ENCODE measurements at places on chromosomes 7 and 10. TPM values are rescaled to one million over a fixed set of nuclear protein-coding genes. Genes with fewer than 3 reads are reported as not detected.
A peak's percentile ranks its signal among the peaks of the same experiment; 100 is the strongest.

The GHRHR gene
- not detected for total RNA-seq

The C10orf53 gene
- not detected for total RNA-seq

DNA sequence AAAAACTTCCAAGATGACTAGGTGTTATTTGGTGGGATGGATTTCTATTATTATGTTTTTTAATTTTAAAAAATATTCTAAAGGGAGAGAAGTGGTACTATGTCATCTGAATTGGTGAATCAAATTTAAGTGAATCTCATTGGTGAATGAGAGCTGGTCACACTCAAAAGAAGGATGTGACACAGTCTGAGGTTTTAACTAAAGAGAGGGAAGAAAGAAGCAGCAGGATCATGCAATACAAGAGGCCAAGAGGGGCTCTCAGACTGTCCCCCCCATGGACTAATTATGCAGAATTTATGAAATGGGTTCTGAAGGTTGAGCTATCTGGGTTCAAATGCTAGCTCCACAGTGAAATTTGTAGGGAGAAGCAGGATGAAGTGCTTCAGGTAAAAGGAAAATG lies 16.2 kb downstream of the MACC1 start:
- peaks cover 6% of the 10 kb centered on the region for H3K36me3 ChIP-seq
- H3K27ac ChIP-seq, result no peak overlapping the region
- H3K4me1 ChIP-seq, result peaks cover 25% of the 10 kb centered on the region
- no peaks in the 10 kb centered on the region for H3K27me3 ChIP-seq
- H3K4me3 ChIP-seq, result no peak overlapping the region

DNA sequence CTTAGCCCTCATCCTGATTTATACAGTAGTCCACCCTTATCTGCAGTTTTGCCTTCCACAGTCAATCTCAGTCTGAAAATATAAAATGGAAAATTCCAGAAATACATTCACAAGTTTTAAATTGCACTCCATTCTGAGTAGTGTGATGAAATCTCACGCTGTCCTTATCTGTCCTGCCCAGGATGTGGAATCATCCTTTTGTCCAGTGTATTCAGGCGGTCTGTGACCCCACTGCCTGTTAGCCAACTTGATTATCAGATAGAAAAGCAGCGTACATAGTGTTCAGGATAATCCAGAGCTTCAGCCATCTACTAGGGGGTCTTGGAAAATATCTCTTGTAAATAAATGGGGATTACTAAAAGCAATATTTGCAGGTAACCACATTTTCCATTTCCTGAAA lies 146.3 kb downstream of the MALRD1 start:
- H3K4me1 ChIP-seq, result no peaks in the 10 kb centered on the region
- DNase-seq, result no peak
- H3K27ac ChIP-seq, result no peak overlapping the region
- H3K4me3 ChIP-seq, result no peak overlapping the region

The PBLD gene
- total RNA-seq, result 11.1 TPM

GRCh38 chr7:99109108-99110051 lies 34.5 kb downstream of the SMURF1 start:
- H3K36me3 ChIP-seq, result peaks cover 17% of the 10 kb centered on the region
- H3K27me3 ChIP-seq, result no peaks in the 10 kb centered on the region
- no peak overlapping the region for H3K27ac ChIP-seq
- DNase-seq, result no peak
- H3K4me1 ChIP-seq, result peaks cover 46% of the 10 kb centered on the region

GRCh38 chr10:98790817-98791216 lies 344.1 kb upstream of the HPS1 start:
- no peak overlapping the region for H3K27ac ChIP-seq
- H3K36me3 ChIP-seq, result no peaks in the 10 kb centered on the region
- DNase-seq, result no peak

The SLC35G1 gene
- 7.3 TPM for total RNA-seq

DNA sequence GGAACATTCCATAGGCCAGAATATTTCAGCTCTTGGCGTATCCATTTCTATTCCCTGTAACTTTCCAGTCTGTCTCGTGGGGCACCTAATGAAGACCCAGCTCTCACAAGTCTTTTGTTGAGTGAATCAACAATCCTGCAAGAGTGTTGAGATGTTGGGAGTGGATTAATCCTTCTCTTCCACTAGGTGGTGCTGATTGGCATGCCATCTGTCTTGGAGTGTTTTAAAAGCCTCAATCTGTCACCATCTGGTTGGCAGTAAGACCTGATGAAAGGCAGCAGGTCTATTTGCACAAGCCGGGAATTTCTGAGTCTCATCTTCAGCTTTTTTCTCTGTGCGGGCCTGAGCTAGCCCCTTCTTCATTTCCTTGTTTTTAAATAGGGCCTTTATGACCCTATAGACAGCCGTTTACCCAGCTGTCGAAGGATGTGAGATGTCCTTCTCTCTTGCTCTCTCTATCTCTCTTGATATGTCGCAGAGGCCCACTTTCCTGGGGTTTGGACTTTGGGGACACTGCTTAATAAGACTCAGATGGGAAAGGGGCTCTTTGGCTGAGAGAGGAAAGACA lies 180.5 kb downstream of the ZNF365 start:
- DNase-seq, result no peak
- peak overlapping the region; percentile 6 for H3K27ac ChIP-seq
- H3K4me3 ChIP-seq, result no peak overlapping the region
- no peaks in the 10 kb centered on the region for H3K36me3 ChIP-seq
- peaks cover 26% of the 10 kb centered on the region for H3K27me3 ChIP-seq

DNA sequence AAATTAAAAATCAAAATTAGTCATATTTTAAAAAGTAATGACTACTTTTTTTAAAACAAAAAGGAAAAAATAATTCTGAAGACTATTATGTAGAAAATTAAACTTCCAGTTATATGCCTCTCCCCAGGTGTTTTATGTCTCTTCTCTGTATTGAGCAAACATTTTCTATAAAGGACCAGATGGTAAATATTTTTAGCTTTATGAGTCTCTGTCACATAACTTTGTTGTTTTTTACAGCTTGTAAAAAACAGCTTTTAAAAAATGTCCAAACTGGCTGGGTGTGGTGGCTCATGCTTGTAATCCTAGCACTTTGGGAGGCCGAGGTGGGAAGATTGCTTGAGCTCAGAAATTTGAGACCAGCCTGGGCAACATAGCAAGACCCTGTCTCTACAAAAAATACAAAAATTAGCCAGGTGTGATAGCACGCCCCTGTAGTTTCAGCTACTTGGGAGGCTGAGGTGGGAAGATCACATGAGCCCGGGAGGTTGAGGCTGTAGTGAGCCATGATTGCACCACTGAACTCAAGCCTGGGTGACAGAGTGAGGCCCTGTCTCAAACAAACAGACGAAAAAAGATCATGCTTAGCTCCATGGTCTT lies 23.5 kb downstream of the GARS1 start:
- DNase-seq, result no peak
- no peaks in the 10 kb centered on the region for H3K4me1 ChIP-seq
- H3K27ac ChIP-seq, result no peak overlapping the region
- peaks cover 37% of the 10 kb centered on the region for H3K36me3 ChIP-seq
- no peak overlapping the region for H3K4me3 ChIP-seq

The CPVL gene
- total RNA-seq, result 22.1 TPM

GRCh38 chr10:22927661-22928403 lies at the start of gene ARMC3:
Gene ARMC3 (plus strand): TSS chr10:22928053. CDS start chr10:22931997, 3,944 bp downstream.
- no peaks in the 10 kb centered on the region for H3K36me3 ChIP-seq
- DNase-seq, result peak; percentile 87
- H3K27me3 ChIP-seq, result no peaks in the 10 kb centered on the region
- H3K4me3 ChIP-seq, result no peak within 1 kb of the TSS
- no peaks in the 10 kb centered on the region for H3K4me1 ChIP-seq

DNA sequence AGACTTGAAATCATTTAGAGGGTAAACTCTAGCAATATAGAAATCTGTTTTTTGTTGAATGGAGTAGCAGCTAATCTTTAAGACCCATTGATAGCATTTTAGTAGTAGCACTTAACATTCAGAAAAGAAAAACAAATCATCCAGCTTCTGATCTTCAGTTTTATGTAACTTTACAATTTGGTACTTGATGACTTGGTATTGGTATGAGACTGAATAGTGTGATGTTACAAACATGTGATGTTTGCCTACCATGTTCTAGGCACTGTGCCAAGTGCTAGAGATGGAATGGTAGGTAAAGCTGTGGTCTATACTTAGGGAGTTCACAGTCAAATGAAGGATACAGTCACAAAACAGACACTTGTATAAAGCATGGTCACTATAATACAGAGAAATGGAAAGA lies 21.3 kb downstream of the ZEB1 start:
- H3K27me3 ChIP-seq, result peaks cover 8% of the 10 kb centered on the region
- no peaks in the 10 kb centered on the region for H3K4me1 ChIP-seq
- no peaks in the 10 kb centered on the region for H3K36me3 ChIP-seq
- DNase-seq, result no peak
- H3K27ac ChIP-seq, result no peak overlapping the region

DNA sequence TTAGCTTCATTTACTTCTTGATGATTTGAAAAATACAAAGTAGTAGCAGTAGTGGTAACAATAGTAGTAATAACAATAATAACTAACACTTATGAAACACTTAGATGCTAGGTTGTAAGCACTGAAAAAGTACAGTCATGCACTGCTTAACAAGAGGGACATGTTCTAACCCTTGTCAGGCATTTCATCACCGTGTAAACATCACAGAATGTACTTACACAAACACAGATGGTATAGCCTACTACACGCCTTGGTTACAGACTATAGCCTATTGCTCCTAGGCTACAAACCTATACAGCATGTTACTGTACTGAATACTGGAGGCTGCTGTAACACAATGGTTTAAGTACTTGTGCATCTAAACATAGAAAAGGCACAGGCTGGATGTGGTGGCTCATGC lies 60.6 kb downstream of the PUS7 start:
- H3K36me3 ChIP-seq, result peaks cover 18% of the 10 kb centered on the region
- no peak for DNase-seq
- H3K4me1 ChIP-seq, result peaks cover 2% of the 10 kb centered on the region
- no peak overlapping the region for H3K27ac ChIP-seq

DNA sequence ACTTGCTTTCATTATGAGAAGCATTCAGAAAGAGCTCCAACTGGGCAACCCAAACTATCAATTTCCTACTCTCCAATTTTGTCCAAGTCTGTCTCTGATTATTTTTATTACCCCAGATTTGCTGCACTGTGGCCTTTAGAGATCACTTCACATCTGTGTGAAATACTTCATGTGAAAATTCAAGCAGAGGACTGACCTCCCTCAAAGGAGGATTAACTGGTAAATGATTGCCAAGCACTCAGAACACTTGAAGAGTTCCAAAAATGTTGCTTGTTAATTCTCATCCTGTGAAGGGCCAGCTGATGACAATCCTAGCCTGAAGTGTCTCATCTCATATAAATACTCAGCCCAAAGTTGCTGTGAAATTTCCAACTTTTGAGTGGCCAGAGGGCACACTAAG lies 182.8 kb upstream of the DGKB start:
- H3K27me3 ChIP-seq, result no peaks in the 10 kb centered on the region
- no peak overlapping the region for H3K27ac ChIP-seq
- no peak for DNase-seq

The SLC26A4 gene
- 0.43 TPM for total RNA-seq

DNA sequence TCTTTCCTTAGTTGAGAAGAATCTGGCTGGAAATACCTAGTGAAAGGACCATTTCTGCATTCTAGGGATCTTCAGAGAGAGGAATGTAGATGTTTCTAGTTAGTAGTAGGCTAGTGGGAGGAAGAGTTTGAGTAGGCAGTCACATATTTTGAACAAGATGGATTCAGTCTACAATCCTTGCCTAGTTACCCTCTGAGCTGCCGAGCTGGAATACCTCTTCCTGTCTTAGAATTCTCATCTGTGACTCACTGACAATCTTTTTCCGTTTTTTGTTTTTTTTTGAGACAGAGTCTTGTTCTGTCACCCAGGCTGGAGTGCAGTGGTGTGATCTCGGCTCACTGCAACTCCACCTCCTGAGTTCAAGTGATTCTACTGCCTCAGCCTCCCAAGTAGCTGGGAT lies 30.7 kb upstream of the PLPP4 start:
- no peak for DNase-seq
- no peak overlapping the region for H3K4me3 ChIP-seq
- H3K27ac ChIP-seq, result no peak overlapping the region
- peaks cover 37% of the 10 kb centered on the region for H3K27me3 ChIP-seq

GRCh38 chr7:135262623-135263320 lies 29.1 kb downstream of the STRA8 start:
- no peaks in the 10 kb centered on the region for H3K36me3 ChIP-seq
- no peak overlapping the region for H3K4me3 ChIP-seq
- no peak overlapping the region for H3K27ac ChIP-seq
- peaks cover 10% of the 10 kb centered on the region for H3K4me1 ChIP-seq
- peaks cover 6% of the 10 kb centered on the region for H3K27me3 ChIP-seq

GRCh38 chr7:22066522-22066921 lies 120.8 kb upstream of the CDCA7L start:
- no peaks in the 10 kb centered on the region for H3K4me1 ChIP-seq
- no peak overlapping the region for H3K27ac ChIP-seq
- H3K4me3 ChIP-seq, result no peak overlapping the region
- H3K27me3 ChIP-seq, result peaks cover 7% of the 10 kb centered on the region
- H3K36me3 ChIP-seq, result no peaks in the 10 kb centered on the region

- peaks cover 7% of the 10 kb centered on the region for H3K36me3 ChIP-seq
- H3K4me3 ChIP-seq, result no peak overlapping the region
- H3K27me3 ChIP-seq, result no peaks in the 10 kb centered on the region
- H3K4me1 ChIP-seq, result no peaks in the 10 kb centered on the region
These were observed 40.7 kb upstream of the TOMM7 start for GRCh38 chr7:22863156-22863899.

DNA sequence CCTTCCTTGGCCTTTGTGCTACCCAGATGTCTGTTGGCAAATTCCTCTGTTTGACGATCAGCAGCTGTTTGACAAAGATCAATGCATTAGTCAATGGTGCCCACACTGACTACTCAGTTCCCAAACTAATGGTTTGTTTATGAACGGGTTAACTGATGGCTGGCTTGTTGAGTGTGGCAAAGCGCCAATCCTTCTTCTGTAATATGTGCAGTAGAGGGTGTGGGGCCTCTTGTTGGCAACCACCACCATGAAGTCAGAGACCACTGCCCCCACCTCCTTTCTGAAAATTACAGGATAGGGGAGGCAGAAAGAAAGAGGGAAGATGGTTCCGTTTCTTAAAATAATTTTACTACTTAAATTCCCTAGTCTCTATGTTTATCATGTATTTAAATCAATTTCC lies 2.6 kb upstream of the PLCE1 start:
- no peak for DNase-seq
- no peaks in the 10 kb centered on the region for H3K36me3 ChIP-seq
- H3K27ac ChIP-seq, result peak overlapping the region; percentile 97
- no peak overlapping the region for H3K4me3 ChIP-seq
- peaks cover 14% of the 10 kb centered on the region for H3K27me3 ChIP-seq
- peaks cover 39% of the 10 kb centered on the region for H3K4me1 ChIP-seq

GRCh38 chr10:37856881-37857286 lies 526 bp downstream of the ZNF248 start:
- H3K4me3 ChIP-seq, result peak overlapping the region; percentile 84
- H3K4me1 ChIP-seq, result peaks cover 9% of the 10 kb centered on the region
- H3K36me3 ChIP-seq, result peaks cover 11% of the 10 kb centered on the region
- H3K27me3 ChIP-seq, result no peaks in the 10 kb centered on the region
- H3K27ac ChIP-seq, result peak overlapping the region; percentile 89
- DNase-seq, result no peak

- H3K36me3 ChIP-seq, result peaks cover 20% of the 10 kb centered on the region
- no peak overlapping the region for H3K4me3 ChIP-seq
- no peaks in the 10 kb centered on the region for H3K27me3 ChIP-seq
- peak overlapping the region; percentile 93 for H3K27ac ChIP-seq
- peaks cover 7% of the 10 kb centered on the region for H3K4me1 ChIP-seq
These were observed 27.7 kb downstream of the DENND11 start for GRCh38 chr7:141674171-141674671.
